ENCODE measurements at places on chromosomes 11 and 22.

DNA sequence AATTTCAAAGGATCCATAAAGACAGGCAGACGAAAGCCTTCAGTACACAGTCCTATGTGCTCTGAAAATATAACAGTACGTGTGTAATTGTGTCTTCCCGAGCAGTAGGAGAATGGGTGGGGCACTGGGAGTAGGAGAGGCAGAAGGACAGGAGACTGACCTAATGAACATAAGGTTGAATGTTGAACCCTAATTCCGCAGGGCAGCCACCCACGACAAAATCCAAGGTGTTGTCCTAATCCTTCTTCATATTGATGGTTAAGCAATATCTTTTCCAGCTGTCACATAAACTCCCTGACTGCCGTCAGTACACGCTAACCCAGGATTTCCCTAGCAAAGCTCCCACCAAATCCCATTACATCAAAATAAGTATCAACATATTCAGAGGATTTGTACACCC is 34.5 kb downstream of the SPATA19 start:
- H3K27ac ChIP-seq = peak overlapping the region; percentile 17
- peaks cover 18% of the 10 kb centered on the region for H3K4me1 ChIP-seq
- DNase-seq = no peak
- H3K36me3 ChIP-seq = no peaks in the 10 kb centered on the region
- H3K27me3 ChIP-seq = peaks cover 53% of the 10 kb centered on the region
- no peak overlapping the region for H3K4me3 ChIP-seq

- peak overlapping the region; percentile 93 for H3K27ac ChIP-seq
- H3K27me3 ChIP-seq = peaks cover 19% of the 10 kb centered on the region
- peak; percentile 60 for DNase-seq
- H3K36me3 ChIP-seq = no peaks in the 10 kb centered on the region
- H3K4me3 ChIP-seq = peak overlapping the region; percentile 92
These were observed 133.0 kb upstream of the C11orf58 start for GRCh38 chr11:16605389-16605893.

DNA sequence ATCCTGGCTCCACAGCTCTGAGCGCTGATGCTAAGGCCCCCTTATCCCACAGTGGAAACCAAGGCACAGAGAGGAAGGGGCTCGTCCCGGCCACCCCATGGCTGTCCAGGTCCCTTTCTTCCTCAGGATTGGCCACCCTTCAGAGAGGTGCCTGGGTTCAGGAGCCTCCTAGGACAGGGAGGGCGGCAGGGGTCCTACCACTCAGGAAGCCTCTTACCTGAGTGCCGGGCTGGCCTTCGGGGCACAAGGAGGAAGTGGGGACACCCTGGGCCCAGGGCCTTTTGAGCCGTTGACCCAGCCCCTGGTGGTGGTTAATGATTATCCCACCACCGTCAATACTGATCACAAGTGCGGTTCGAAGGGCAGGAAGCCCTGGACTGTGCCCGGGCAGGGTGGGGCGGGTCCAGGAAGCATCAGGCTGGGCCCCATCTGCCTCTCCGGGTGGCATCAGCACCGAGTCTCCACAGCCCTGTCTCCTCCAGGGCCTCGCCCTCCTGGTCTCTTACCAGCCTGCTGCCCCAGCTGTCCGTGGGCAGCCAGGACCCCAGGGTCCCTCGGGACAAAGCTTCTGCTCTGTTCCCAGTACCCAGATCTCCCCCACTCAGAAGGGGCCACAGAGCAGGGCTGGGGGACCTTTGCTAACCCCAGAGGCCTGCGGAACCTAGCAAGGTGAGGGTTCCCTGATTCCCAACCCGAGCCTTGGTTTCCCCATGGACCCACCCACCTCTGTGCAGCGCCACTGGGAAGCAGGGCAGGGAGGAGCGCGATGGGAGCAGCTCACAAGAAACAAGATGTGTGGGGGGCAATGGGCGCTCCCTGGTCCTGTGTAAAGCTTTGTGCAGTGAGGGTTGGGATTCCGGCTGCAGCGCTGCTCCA is 15.0 kb upstream of the EHD1 start:
- H3K27me3 ChIP-seq = no peaks in the 10 kb centered on the region
- no peaks in the 10 kb centered on the region for H3K36me3 ChIP-seq
- peak overlapping the region; percentile 98 for H3K27ac ChIP-seq

- no peak for DNase-seq
- no peak overlapping the region for H3K4me3 ChIP-seq
- H3K4me1 ChIP-seq = peaks cover 9% of the 10 kb centered on the region
- H3K27me3 ChIP-seq = no peaks in the 10 kb centered on the region
These were observed 190.5 kb upstream of the MTMR2 start for GRCh38 chr11:96114178-96115064.

DNA sequence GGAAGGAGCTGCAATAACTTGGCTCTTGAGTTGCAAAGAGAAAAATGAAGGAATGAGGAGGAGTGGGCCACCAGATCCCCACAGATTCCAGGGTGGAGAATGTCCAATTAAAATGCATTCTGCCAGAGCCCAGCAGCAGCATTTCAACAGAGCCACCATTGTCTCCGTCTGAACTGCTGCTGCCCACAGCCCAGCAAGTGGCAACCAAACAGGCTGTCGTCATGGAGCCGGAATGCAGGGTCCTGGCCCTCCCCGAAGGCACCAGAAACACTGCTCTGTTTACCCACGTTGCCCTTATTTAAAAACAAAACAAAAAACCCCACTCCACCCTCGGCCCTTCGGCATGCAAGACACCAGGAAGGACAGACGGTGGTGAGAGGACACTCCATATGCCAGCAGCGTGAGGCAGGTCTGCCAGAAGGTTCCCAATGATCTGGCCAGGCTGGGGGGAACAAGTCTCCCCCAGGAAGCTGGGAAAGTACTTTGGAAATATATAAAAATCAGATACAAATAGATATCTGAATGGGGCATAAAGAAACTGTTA is 32.5 kb downstream of the PLEKHA7 start:
- peak overlapping the region; percentile 77 for H3K27ac ChIP-seq
- peaks cover 58% of the 10 kb centered on the region for H3K4me1 ChIP-seq
- DNase-seq = peak; percentile 37
- H3K36me3 ChIP-seq = no peaks in the 10 kb centered on the region
- no peak overlapping the region for H3K4me3 ChIP-seq

- no peak for DNase-seq
- H3K27me3 ChIP-seq = no peaks in the 10 kb centered on the region
- H3K27ac ChIP-seq = no peak overlapping the region
- H3K4me1 ChIP-seq = no peaks in the 10 kb centered on the region
- H3K36me3 ChIP-seq = no peaks in the 10 kb centered on the region
- no peak overlapping the region for H3K4me3 ChIP-seq
These were observed 823.6 kb downstream of the TBC1D22A start for GRCh38 chr22:47586038-47586437.

DNA sequence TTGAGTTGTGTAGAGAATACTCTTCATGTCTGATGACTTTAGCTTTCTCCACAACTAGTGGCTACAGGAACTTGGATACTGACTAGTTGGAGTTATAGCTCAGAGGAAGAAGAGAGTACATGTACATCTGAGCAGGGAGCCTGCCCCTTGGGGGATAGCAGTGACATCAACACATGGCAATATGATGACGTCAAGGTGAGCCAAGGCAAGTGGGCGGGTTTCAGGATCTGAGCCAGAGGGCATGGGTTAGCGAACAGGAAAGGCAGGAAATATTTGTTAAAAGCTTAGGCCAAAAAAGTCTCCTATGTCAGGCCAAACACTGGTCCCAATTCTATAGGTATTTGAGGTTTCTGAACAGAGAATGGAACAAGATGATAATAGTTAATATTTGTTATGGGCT is 42.0 kb upstream of the HORMAD2 start:
- H3K36me3 ChIP-seq = no peaks in the 10 kb centered on the region
- no peak overlapping the region for H3K27ac ChIP-seq
- H3K27me3 ChIP-seq = no peaks in the 10 kb centered on the region

- H3K27me3 ChIP-seq = no peaks in the 10 kb centered on the region
- H3K4me3 ChIP-seq = no peak overlapping the region
- H3K27ac ChIP-seq = no peak overlapping the region
- DNase-seq = no peak
These were observed 18.2 kb upstream of the MOB2 start for GRCh38 chr11:1504581-1505290.

DNA sequence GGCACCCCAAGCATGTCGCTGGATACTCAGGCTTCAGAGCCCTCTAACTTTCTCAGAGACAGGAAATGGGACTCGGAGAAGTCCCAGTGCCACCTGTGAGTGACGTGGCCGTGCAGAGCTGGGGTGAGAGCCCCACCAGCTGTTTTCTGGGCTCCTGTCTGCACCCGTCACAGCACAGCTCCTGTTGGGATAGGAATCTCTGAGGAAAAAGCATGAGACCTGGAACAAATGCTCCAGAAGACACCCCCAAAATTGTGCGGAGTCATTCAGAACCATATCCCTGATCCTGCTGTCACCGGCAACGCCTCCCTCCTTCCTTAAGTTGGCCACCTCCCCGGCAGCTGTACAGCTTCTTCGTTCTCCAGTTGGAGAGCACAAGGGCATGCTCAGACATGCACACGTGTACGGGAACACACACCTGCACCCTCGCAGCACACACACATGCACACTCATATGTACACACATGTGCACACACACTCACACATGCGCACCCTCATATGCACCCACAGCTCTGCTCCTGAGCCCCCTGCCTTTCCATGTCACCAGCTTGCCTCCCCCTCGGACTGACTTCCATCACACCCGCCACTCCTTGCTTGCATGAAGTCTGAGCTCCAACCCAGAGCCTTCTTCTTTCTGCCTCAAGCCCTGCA is 1430.0 kb downstream of the BRD1 start:
- no peak overlapping the region for H3K27ac ChIP-seq
- no peaks in the 10 kb centered on the region for H3K27me3 ChIP-seq
- H3K4me1 ChIP-seq = no peaks in the 10 kb centered on the region
- no peak for DNase-seq
- H3K36me3 ChIP-seq = no peaks in the 10 kb centered on the region

- H3K36me3 ChIP-seq = no peaks in the 10 kb centered on the region
- H3K27ac ChIP-seq = no peak overlapping the region
- DNase-seq = no peak
These were observed 132.4 kb downstream of the TTC28 start for GRCh38 chr22:28547132-28547842.

GRCh38 chr11:20303391-20303965 is 60.0 kb upstream of the HTATIP2 start:
- DNase-seq = no peak
- H3K4me3 ChIP-seq = no peak overlapping the region
- H3K27me3 ChIP-seq = no peaks in the 10 kb centered on the region
- no peaks in the 10 kb centered on the region for H3K4me1 ChIP-seq

DNA sequence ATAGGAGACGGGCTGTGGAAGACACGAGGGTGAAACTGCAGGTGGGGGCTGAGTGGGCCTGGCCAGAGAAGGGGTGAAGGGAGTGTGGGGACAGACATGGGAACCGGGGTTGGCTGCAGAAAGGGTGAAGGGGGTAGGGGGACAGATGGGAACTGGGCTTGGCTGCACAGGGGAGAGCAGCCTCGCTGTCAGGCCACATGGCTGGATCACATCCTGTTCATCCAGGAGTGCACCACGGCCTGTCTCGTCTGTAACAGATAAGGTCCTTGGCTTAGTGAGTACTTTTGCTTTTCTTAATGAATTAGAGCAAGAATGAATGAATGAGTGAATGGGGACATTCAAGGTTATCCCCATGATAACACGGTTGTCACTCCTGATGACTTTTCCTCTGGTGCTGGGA is 13.5 kb downstream of the FBLN1 start:
- no peak overlapping the region for H3K4me3 ChIP-seq
- peaks cover 23% of the 10 kb centered on the region for H3K4me1 ChIP-seq
- no peaks in the 10 kb centered on the region for H3K36me3 ChIP-seq
- H3K27ac ChIP-seq = no peak overlapping the region

GRCh38 chr22:27347951-27348350 is 453.6 kb downstream of the MN1 start:
- no peaks in the 10 kb centered on the region for H3K36me3 ChIP-seq
- no peak overlapping the region for H3K4me3 ChIP-seq
- no peak for DNase-seq
- H3K27me3 ChIP-seq = peaks cover 5% of the 10 kb centered on the region
- no peaks in the 10 kb centered on the region for H3K4me1 ChIP-seq
